Prostate gland (tissue), 2 donors: ENCODE measurements at places on chromosomes 13 and 19. TPM values are rescaled to one million over a fixed set of nuclear protein-coding genes. Genes with fewer than 3 reads are reported as not detected.

TSHZ3 gene
- total RNA-seq = 18.4 TPM

- H3K27ac ChIP-seq = no peak overlapping the region
- peaks cover 1% of the 10 kb centered on the region for H3K4me1 ChIP-seq
- peaks cover 4% of the 10 kb centered on the region for H3K27me3 ChIP-seq
- H3K36me3 ChIP-seq = no peaks in the 10 kb centered on the region
- no peak overlapping the region for H3K4me3 ChIP-seq
Measured at GRCh38 chr13:49225223-49226042, 5.3 kb downstream of the MLNR start.

- no peaks in the 10 kb centered on the region for H3K27me3 ChIP-seq
- H3K27ac ChIP-seq = no peak overlapping the region
- no peaks in the 10 kb centered on the region for H3K36me3 ChIP-seq
- DNase-seq = peak; percentile 40
- H3K4me3 ChIP-seq = no peak overlapping the region
- no peaks in the 10 kb centered on the region for H3K4me1 ChIP-seq
Measured at GRCh38 chr13:44075113-44075512, 195.4 kb downstream of the LACC1 start.

- H3K36me3 ChIP-seq = no peaks in the 10 kb centered on the region
- H3K27ac ChIP-seq = no peak overlapping the region
- no peaks in the 10 kb centered on the region for H3K4me1 ChIP-seq
- no peak overlapping the region for H3K4me3 ChIP-seq
Measured at GRCh38 chr13:99860745-99861144, 110.8 kb downstream of the ZIC5 start.

DNA sequence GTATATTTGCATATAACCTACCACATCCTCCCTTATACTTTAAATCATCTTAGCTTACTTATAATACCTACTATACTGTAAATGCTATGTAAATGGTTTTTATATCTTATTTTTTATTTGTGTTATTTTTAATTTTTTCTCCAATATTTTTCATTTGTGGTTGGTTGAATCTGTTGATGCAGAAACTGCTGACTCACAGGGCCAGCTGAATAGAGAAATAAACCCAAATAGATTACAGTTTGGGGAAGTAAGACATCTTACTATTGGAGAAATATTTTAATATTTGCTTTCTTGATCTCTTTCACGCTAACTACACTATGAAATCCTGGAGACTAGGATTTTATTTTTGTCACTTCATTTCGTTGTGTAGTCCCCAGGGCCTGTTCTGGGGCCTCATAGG is 7.1 kb downstream of the SMAD9 start:
- H3K27me3 ChIP-seq = no peaks in the 10 kb centered on the region
- DNase-seq = no peak
- H3K36me3 ChIP-seq = no peaks in the 10 kb centered on the region

GRCh38 chr19:47156861-47157430 is 26.3 kb downstream of the SAE1 start:
- H3K4me1 ChIP-seq = peaks cover 13% of the 10 kb centered on the region
- no peak for DNase-seq
- H3K4me3 ChIP-seq = no peak overlapping the region

GRCh38 chr19:58170860-58171259 is 12.0 kb upstream of the ZNF274 start:
- H3K4me1 ChIP-seq = no peaks in the 10 kb centered on the region
- no peaks in the 10 kb centered on the region for H3K27me3 ChIP-seq
- DNase-seq = no peak
- H3K4me3 ChIP-seq = no peak overlapping the region

GRCh38 chr19:1250437-1251260 is 2.3 kb downstream of the MIDN start:
- peaks cover 18% of the 10 kb centered on the region for H3K36me3 ChIP-seq
- peaks cover 40% of the 10 kb centered on the region for H3K4me1 ChIP-seq
- peak overlapping the region; percentile 95 for H3K4me3 ChIP-seq
- H3K27me3 ChIP-seq = no peaks in the 10 kb centered on the region
- H3K27ac ChIP-seq = peak overlapping the region; percentile 100
